ENCODE measurements at places on chromosomes 11 and 22.

DNA sequence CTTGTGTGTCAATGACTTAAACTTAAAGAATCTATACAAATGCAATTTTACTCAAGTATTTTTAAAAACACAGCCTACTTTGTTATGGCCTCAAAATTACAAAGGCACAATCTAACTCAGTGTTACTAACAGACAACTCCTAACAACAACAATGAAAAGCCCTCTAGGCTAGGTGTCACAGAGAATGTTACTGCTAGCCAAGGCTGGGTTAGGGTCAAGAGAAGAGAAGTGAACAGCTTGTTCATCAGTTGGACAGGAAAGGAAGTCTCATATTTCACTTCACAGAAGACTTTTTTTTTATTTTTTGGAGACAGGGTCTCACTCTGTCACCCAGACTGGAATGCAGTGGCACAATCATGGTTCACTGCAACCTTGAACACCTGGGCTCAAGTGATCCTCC, 26.0 kb downstream of the CLDN25 start:
- no peak for DNase-seq

- no peak for DNase-seq
Observed at GRCh38 chr11:16404781-16405285, 48.5 kb upstream of the SOX6 start.

GRCh38 chr22:20606041-20606783, 98.8 kb downstream of the MED15 start:
- DNase-seq: peak; percentile 42

GRCh38 chr22:37896181-37896592, 9.9 kb upstream of the MICALL1 start:
- peak; percentile 52 for DNase-seq

DNA sequence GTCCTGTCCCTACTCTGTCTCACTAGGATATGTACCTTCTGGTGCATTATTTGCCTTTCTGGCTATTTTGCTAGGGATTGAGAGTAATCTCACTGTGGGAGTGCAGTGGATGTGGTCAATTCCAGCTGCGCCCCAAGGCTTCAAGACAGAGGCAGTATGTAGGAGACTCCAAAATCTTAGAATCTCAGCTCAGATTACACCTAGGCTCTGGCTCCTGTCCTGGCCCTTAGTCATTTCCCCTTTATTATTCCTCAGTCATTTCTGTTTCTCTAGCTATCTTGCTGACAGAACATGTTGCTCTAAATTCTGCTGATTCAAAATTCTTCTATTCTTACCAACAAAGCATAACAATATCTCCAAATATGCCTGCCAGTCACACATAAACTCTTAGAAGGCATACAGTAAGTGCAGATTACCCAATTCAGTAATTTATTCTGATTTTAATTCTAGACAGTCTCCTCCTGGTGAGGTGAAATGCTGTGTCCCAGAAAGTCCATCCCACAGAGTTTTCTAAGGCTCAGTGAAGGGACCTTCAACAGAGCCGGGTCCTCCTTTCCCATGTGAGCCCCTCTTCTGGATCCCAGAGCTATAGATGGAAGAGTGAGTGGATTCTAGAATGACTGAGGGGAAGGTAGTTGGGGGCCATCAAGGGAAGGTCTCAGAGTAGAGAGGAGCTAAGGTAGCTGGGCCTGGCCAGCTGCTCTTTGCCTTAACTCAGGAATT, 24.3 kb upstream of the GLYATL1 start:
- DNase-seq: no peak

All from activated T-helper 1 cell treated with anti-CD3 and anti-CD28 coated beads, Interleukin-12 subunit alpha, Interleukin-12 subunit beta, Interleukin-2, Interleukin-4 antibody, amounts not matched to agents 30 ng/mL and 10 ng/mL and 1 ng/mL, durations not matched to agents 14 hours and 24 hours and 36 hours (primary cell).